ENCODE measurements at places on chromosomes 1 and 21. TPM values are rescaled to one million over a fixed set of nuclear protein-coding genes. Genes with fewer than 3 reads are reported as not detected.

The RNU1-1 gene
- not detected for total RNA-seq

The ANKRD35 gene
- total RNA-seq: not detected

The LCE3D gene
- total RNA-seq: 1.8 TPM

The SH3BGR gene
- 1.1 TPM for total RNA-seq

The LHX4 gene
- 0.32 TPM for total RNA-seq

The FCMR gene
- 4.8 TPM for total RNA-seq

The G0S2 gene
- 4.0 TPM for total RNA-seq

The SERTAD4 gene
- 0.59 TPM for total RNA-seq

The MSH4 gene
- not detected for total RNA-seq

The TAS1R1 gene
- total RNA-seq: not detected

Measured in A549 treated with ZK216348 at 1 μM for 4 hours (cell line).